Progenitor cell of endocrine pancreas (in vitro differentiated cells): ENCODE measurements at places on chromosomes 5 and 9. TPM values are rescaled to one million over a fixed set of nuclear protein-coding genes. Genes with fewer than 3 reads are reported as not detected.

Gene MYOZ3
- total RNA-seq = 2.9 and 3.1 TPM in 2 replicates

Gene AK8
- 1.1 and 1.9 TPM in 2 replicates for total RNA-seq

- H3K27me3 ChIP-seq = no peaks in the 10 kb centered on the region
- H3K27ac ChIP-seq = no peak overlapping the region
- no peak for DNase-seq
- H3K4me1 ChIP-seq = peaks cover 3% of the 10 kb centered on the region
- H3K4me3 ChIP-seq = no peak overlapping the region
Measured at GRCh38 chr5:81014348-81014747, 54.2 kb downstream of the RASGRF2 start.

Gene SEC16A
- 76.1 and 78.8 TPM in 2 replicates for total RNA-seq

Gene GPR151
- total RNA-seq = not detected in 2 replicates

GRCh38 chr5:109485030-109485429 is 75.3 kb upstream of the PJA2 start:
- no peak for DNase-seq
- H3K27me3 ChIP-seq = no peaks in the 10 kb centered on the region
- no peak overlapping the region for H3K4me3 ChIP-seq
- no peaks in the 10 kb centered on the region for H3K36me3 ChIP-seq

- no peak for DNase-seq
- H3K4me1 ChIP-seq = no peaks in the 10 kb centered on the region
- peaks cover 8% of the 10 kb centered on the region for H3K27me3 ChIP-seq
- H3K36me3 ChIP-seq = no peaks in the 10 kb centered on the region
- H3K4me3 ChIP-seq = no peak overlapping the region
- H3K27ac ChIP-seq = no peak overlapping the region
Measured at GRCh38 chr5:5617024-5617423, 194.5 kb downstream of the ICE1 start.
